ENCODE measurements at places on chromosomes 11 and 22.

- H3K36me3 ChIP-seq = no peaks in the 10 kb centered on the region
- H3K27ac ChIP-seq = no peak overlapping the region
- H3K27me3 ChIP-seq = no peaks in the 10 kb centered on the region
- H3K4me3 ChIP-seq = peak overlapping the region; percentile 52
Measured at GRCh38 chr22:44406341-44407170, 91.5 kb downstream of the RTL6 start.

DNA sequence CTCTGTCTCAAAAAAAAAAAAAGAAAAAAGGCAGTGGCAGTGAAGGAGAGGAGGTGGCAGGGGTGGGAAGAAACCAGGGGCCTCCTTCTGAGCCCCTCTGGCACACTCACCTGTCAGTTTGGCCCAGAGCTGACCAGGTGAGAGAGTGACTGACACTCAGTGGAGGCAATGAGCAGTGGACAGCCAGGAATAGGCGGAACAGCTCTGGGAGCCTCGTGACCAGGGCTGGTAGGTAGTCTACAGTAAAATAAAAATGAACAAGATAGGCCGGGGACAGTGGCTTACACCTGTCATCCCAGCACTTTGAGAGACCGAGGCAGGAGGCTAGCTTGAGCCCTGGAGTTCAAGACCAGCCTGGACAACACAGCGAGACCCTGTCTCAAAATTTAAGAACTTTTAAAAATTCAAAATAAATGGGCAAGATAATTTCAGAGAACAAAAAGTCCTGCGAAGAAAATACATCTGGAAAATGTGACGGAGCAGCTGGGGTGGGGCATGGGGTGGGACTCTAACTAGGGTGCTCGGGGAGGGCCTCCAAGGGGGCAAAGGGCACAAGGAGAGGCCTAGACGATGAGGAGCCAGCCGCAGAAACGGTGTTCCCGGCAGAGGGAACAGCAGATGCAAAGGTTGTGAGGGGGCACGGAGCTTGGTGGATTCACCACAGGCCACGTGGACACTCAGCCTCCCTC, 3.8 kb upstream of the PDXP start:
- H3K4me1 ChIP-seq = peaks cover 2% of the 10 kb centered on the region
- H3K4me3 ChIP-seq = no peak overlapping the region
- H3K27ac ChIP-seq = no peak overlapping the region
- H3K27me3 ChIP-seq = no peaks in the 10 kb centered on the region
- peaks cover 43% of the 10 kb centered on the region for H3K36me3 ChIP-seq

DNA sequence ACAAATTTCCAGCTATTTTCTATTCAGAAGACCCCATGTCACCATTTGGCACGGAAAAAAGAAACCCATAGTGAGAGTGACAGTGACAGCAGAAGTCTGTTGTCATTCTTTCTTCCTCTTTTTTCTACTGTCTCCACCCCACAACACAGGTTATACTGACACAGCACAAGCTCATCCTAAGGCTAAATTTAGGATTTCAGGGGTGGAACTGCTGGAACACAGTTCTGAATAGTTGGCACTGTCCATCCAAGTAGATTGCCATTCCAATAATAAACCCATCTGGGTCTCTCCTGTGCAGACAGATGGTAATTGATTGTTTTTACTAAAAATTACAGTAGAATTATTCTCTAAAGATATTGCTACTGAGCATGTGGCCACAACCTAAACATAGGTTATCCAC, 95.2 kb upstream of the C11orf87 start:
- no peaks in the 10 kb centered on the region for H3K4me1 ChIP-seq
- no peak for DNase-seq
- H3K4me3 ChIP-seq = no peak overlapping the region

GRCh38 chr11:45563810-45564209, 101.6 kb downstream of the CHST1 start:
- no peak for DNase-seq
- H3K27ac ChIP-seq = no peak overlapping the region
- no peaks in the 10 kb centered on the region for H3K36me3 ChIP-seq
- H3K4me1 ChIP-seq = peaks cover 4% of the 10 kb centered on the region

- no peaks in the 10 kb centered on the region for H3K27me3 ChIP-seq
- peak; percentile 21 for DNase-seq
- no peaks in the 10 kb centered on the region for H3K36me3 ChIP-seq
- no peak overlapping the region for H3K27ac ChIP-seq
- no peaks in the 10 kb centered on the region for H3K4me1 ChIP-seq
Measured at GRCh38 chr11:2577991-2578928, 121.5 kb downstream of the KCNQ1OT1 start.

All from H9 (cell line).